ENCODE measurements at places on chromosomes 13 and 19.
A peak's percentile ranks its signal among the peaks of the same experiment; 100 is the strongest.

GRCh38 chr19:49017041-49017665, at the start of gene LHB:
LHB (minus strand) TSS chr19:49017091; CDS start chr19:49017081, 10 bp downstream.
- DNase-seq = no peak
- peaks cover 24% of the 10 kb centered on the region for H3K4me1 ChIP-seq
- H3K36me3 ChIP-seq = peaks cover 27% of the 10 kb centered on the region

DNA sequence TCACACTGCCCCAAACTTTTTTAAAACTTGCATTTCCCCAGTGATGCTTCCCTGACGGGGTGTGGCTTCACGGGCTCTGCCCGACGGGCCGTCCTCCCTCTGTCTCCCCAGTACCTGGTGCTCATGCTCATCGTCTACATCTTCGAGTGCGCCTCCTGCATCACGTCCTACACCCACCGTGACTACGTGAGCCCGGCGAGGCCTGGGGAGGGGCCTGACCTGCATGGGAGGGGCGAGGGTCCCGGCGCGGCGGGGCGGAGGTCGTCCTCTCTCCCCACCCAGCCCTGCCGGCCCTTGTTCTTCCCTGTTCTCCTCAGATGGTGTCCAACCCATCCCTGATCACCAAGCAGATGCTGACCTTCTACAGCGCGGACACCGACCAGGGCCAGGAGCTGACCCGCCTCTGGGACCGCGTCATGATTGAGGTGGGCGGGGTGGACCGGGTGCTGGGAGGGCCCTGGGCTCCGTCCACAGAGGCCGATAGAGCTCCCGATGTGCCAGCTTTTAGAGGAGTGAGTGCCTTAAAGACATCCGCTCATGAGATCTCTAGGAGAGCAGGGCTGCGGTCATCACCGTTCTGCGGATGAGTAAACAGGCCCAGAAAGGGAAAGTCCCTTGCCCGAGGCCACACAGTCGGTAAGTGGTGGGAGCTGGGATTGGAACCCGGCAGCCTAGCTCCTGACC, 6.9 kb downstream of the UPK1A start:
- peaks cover 6% of the 10 kb centered on the region for H3K4me1 ChIP-seq
- no peak overlapping the region for H3K27ac ChIP-seq
- no peaks in the 10 kb centered on the region for H3K36me3 ChIP-seq
- H3K4me3 ChIP-seq = no peak overlapping the region
- peaks cover 39% of the 10 kb centered on the region for H3K27me3 ChIP-seq
- DNase-seq = no peak

DNA sequence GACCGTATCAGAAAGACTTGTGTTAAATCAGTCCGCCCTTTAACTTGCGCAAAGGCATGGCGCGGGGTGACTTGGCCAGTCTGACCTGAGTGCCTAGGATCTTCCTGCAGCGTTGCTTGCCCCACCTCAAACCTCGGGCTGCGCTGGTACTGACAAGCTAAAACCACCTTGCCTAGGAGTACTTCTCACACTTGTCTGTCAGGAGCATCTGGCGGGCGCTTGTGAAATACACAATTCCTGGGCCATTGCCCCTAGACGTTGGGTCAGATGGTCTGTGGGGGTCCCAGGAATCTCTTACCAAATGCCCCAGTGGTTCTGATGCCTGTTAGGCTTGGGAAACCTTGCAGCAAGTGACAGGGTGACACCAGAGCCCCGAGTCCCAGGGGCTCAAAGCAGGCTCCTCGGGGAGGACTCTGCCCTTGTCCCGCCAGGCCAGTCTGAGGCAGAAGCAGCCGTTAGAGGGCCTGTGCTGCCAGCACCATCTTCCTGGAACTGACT, 12.9 kb downstream of the CEBPG start:
- peaks cover 27% of the 10 kb centered on the region for H3K4me1 ChIP-seq
- H3K27ac ChIP-seq = peak overlapping the region; percentile 16
- H3K36me3 ChIP-seq = peaks cover 46% of the 10 kb centered on the region
- no peak overlapping the region for H3K4me3 ChIP-seq
- H3K27me3 ChIP-seq = no peaks in the 10 kb centered on the region

DNA sequence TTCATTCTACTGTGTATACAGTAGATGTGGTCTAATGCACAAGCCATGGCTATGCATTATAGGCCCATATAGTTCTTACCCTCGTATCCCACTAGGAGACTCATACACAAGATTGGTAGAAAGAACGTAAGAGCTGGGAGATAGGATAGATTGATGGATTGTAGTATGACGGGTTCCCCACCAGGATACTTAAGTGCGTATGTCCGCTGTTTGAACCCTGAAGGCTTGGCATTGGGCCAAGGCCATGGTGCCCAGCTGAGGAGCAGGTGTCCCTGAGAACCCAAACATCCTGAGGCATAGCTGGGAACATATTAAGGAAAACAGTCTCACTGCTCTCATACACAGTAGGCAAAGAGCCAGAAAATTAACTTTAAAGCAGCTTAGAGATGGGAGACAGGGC, 617.5 kb upstream of the KLF12 start:
- no peaks in the 10 kb centered on the region for H3K36me3 ChIP-seq
- DNase-seq = no peak
- H3K27ac ChIP-seq = no peak overlapping the region
- no peaks in the 10 kb centered on the region for H3K27me3 ChIP-seq

DNA sequence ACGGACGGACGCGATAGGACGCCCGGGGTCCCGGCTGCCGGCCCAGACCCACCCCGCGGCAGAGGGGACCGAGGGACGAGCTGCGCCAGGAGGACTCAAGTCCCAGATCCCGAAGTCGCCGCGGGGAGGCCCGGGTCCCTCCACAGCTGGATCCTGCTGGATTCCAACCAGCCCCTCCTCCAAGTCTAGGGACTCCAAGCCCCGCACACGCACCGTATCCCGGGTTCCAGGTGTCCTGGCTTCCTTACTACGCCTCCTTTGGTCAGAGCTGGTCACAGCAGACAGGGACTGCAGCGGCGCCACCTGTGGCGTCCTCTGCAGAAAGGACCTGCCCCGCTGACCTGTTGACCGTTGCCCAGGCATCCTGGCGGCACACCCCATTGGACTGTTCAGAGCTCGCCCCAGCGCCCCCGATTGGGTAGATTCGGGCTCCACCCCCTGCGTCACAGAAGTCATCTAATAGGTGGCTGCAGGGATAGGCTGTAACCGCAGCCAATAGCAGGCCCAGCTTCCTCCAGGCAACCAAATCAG, 29.0 kb upstream of the ZNF709 start:
- H3K27ac ChIP-seq = no peak overlapping the region
- H3K4me3 ChIP-seq = no peak overlapping the region

GRCh38 chr13:101453784-101454201, 1.3 kb downstream of the ITGBL1 start:
- peaks cover 5% of the 10 kb centered on the region for H3K27me3 ChIP-seq
- H3K36me3 ChIP-seq = no peaks in the 10 kb centered on the region
- H3K27ac ChIP-seq = no peak overlapping the region

DNA sequence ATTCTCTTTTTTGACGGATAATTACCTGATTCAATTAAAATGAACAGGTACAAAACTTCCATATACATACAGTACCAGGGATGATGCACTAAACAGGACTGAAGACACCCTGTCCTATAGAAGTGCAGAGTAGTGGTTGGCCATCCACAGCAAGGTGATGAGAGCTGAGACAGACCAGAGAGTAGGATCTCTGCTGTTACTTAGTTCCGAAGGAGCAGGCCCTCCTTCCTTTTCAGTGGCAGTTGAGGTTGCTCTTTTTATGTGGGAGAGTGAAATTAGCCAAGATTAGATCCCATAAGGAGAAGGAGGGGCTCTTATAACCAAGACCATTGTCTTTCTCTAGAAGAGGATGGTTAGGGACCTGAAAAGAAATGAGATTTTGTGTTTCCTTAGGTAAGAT, 4.0 kb downstream of the PDS5B start:
- H3K4me3 ChIP-seq = no peak overlapping the region
- H3K27ac ChIP-seq = no peak overlapping the region
- H3K27me3 ChIP-seq = no peaks in the 10 kb centered on the region
- no peak for DNase-seq

- peaks cover 95% of the 10 kb centered on the region for H3K36me3 ChIP-seq
- no peaks in the 10 kb centered on the region for H3K27me3 ChIP-seq
- no peak for DNase-seq
- no peaks in the 10 kb centered on the region for H3K4me1 ChIP-seq
Measured at GRCh38 chr19:14395262-14395661, 14.0 kb downstream of the ADGRE5 start.

- H3K27ac ChIP-seq = no peak overlapping the region
- H3K27me3 ChIP-seq = no peaks in the 10 kb centered on the region
- no peaks in the 10 kb centered on the region for H3K36me3 ChIP-seq
- no peak for DNase-seq
- H3K4me3 ChIP-seq = no peak overlapping the region
Measured at GRCh38 chr13:35191883-35192282, 249.8 kb downstream of the NBEA start.

GRCh38 chr13:110944121-110944967, 29.5 kb upstream of the ANKRD10 start:
- no peak for DNase-seq
- no peaks in the 10 kb centered on the region for H3K36me3 ChIP-seq
- no peaks in the 10 kb centered on the region for H3K27me3 ChIP-seq
- no peak overlapping the region for H3K4me3 ChIP-seq
- H3K4me1 ChIP-seq = no peaks in the 10 kb centered on the region

GRCh38 chr13:52459668-52460067, 4.4 kb downstream of the CKAP2 start:
- no peaks in the 10 kb centered on the region for H3K27me3 ChIP-seq
- H3K36me3 ChIP-seq = peaks cover 54% of the 10 kb centered on the region
- no peak overlapping the region for H3K27ac ChIP-seq
- H3K4me3 ChIP-seq = no peak overlapping the region
- H3K4me1 ChIP-seq = peaks cover 17% of the 10 kb centered on the region

GRCh38 chr19:38683393-38684077, 36.1 kb downstream of the ACTN4 start:
- H3K4me1 ChIP-seq = peaks cover 90% of the 10 kb centered on the region
- H3K27ac ChIP-seq = peak overlapping the region; percentile 96
- no peak overlapping the region for H3K4me3 ChIP-seq
- H3K27me3 ChIP-seq = no peaks in the 10 kb centered on the region

GRCh38 chr19:49564616-49565045, 15.7 kb downstream of the NOSIP start:
- peaks cover 7% of the 10 kb centered on the region for H3K36me3 ChIP-seq
- H3K27ac ChIP-seq = no peak overlapping the region
- DNase-seq = no peak
- H3K4me3 ChIP-seq = no peak overlapping the region
- peaks cover 8% of the 10 kb centered on the region for H3K4me1 ChIP-seq
- no peaks in the 10 kb centered on the region for H3K27me3 ChIP-seq

DNA sequence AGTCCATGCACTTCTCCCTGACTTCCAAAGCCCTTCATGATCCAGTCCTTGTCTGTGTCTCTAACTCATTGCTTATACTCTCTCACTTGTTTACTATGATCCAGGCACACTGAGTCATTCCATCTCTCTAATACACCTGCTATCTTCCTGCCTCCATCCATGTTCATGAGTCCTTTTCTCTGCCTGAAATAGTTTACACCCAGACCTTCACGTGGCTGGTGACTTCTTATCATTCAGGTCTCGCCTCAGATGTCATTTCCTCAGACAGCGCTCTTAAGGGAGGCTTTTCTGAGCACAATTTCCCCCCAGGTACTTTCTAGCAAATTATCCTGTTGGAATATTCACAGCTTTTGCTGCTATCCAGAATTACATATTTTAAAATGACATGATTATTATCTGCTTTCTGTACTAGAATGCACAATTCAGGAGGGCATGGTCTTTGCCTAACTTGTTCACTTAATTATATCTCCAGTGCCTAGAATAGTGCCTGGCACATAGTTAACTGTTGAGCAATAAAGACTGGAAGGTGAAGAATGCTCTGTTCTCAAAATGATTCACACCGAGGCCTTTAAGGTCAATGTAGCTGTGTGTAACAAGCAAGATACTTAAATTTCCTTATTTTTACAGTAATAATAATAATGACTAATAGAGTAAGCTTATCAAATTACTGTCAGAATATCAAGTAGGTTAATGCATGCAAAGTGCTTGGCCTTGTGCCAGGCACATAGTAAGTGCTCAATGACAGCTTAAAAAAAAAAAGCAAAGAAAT, 183.7 kb upstream of the SPRY2 start:
- no peaks in the 10 kb centered on the region for H3K27me3 ChIP-seq
- no peaks in the 10 kb centered on the region for H3K4me1 ChIP-seq
- H3K36me3 ChIP-seq = no peaks in the 10 kb centered on the region
- no peak overlapping the region for H3K4me3 ChIP-seq

DNA sequence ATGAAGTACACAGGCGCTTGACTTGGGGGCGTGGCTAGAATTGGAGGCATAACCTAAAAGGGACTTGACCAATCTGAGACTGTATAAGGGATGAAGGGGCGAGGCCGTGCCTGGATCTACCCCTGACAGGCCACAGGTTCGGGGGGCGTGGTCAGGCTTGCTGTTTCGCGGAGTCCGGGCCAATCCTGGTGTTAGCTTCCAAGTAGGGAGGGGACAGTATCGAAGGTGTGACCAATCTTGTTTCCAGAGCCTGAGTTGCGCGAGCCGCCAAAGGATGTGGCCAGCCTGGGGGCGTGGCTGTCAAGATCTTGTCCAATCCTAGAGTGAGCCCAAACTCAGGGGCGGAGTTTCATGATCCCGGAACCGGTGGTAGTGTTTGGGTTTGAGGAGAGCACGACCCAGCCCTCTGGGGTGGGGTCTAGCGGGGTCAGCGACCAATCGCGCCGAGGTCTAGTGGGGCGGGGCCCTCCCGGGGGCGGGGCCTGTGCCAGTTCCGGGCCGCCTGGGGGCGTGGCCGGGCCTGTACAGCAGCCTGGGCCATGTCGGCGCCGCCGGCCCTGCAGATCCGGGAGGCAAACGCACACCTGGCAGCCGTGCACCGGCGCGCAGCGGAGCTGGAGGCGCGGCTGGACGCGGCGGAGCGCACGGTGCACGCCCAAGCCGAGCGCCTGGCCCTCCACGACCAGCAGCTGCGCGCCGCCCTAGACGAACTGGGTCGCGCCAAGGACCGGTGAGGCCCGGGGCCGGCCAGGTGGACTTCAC, at the start of gene VMAC:
VMAC (plus strand) TSS at position 521 of the 762 bp plus-strand sequence; CDS start at position 540, 19 bp downstream.
- peak within 1 kb of the TSS; percentile 94 for H3K4me3 ChIP-seq
- DNase-seq = peak; percentile 100
- H3K4me1 ChIP-seq = peaks cover 22% of the 10 kb centered on the region

- H3K27ac ChIP-seq = no peak overlapping the region
- no peak overlapping the region for H3K4me3 ChIP-seq
- no peaks in the 10 kb centered on the region for H3K36me3 ChIP-seq
- no peaks in the 10 kb centered on the region for H3K4me1 ChIP-seq
Measured at GRCh38 chr19:33490041-33490451, 31.5 kb downstream of the PEPD start.

GRCh38 chr13:39612023-39612637, 9.1 kb upstream of the LHFPL6 start:
- no peaks in the 10 kb centered on the region for H3K36me3 ChIP-seq
- no peak overlapping the region for H3K27ac ChIP-seq
- H3K4me3 ChIP-seq = no peak overlapping the region
- DNase-seq = peak; percentile 49
- no peaks in the 10 kb centered on the region for H3K4me1 ChIP-seq
- no peaks in the 10 kb centered on the region for H3K27me3 ChIP-seq

DNA sequence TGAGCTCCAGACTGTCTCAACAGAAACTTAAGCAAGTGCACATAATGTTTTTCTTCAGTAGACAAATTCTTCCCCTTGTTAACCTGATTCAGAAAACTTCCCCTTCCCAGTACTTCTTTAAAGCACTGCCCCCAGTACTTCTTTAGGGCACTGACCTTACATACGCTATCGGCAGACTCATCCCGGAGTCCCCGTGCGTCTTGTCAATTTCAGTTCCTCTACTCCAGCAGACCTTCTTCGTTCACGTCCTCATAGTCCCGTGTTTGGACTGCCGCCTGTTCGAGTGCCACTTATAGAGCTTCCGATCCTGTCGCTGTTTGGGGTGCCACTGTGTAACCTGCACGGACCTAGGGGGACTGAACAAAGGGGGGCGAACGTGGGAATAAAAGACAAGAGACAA, 29.0 kb downstream of the ZNF627 start:
- peaks cover 15% of the 10 kb centered on the region for H3K27me3 ChIP-seq
- peaks cover 6% of the 10 kb centered on the region for H3K4me1 ChIP-seq
- H3K36me3 ChIP-seq = no peaks in the 10 kb centered on the region
- peak; percentile 13 for DNase-seq

All from CD14-positive monocyte (primary cell).